ENCODE measurements at places on chromosomes 12 and 14. TPM values are rescaled to one million over a fixed set of nuclear protein-coding genes. Genes with fewer than 3 reads are reported as not detected.

The TBX5 gene
- total RNA-seq = not detected

The RPS6KA5 gene
- 3.8 TPM for total RNA-seq

The ZBTB1 gene
- 25.2 TPM for total RNA-seq

The DYNC1H1 gene
- 240 TPM for total RNA-seq

The CIROP gene
- total RNA-seq = not detected

The GNB3 gene
- total RNA-seq = 2.2 TPM

The C14orf180 gene
- not detected for total RNA-seq

The KRT79 gene
- 0.05 TPM for total RNA-seq
